ENCODE measurements at places on chromosomes 4 and X.

- no peak for DNase-seq
Measured at GRCh38 chr4:73664470-73664869, 44.2 kb upstream of the RASSF6 start.

DNA sequence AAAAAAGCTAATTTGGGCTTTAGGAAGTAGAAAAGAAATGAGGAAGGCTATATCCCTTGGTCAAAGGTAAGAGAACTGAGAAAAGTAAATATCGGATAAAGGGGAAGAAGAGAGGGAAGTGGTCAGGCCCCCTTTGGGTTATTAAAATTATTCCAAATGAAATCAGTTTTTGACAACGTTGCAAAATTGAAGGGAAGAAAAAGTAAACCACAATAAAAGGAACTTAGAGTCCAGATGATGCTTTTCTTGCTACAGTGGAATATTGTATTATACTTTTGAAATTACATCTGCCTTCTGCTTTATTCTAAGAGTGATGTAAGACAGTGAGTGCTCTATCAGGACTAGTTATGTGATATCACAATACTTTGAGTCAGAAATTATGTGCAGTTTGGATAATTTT, 59.4 kb upstream of the RBPJ start:
- no peak for DNase-seq

- DNase-seq, result no peak
Measured at GRCh38 chr4:26607776-26608175, 23.9 kb downstream of the TBC1D19 start.

DNA sequence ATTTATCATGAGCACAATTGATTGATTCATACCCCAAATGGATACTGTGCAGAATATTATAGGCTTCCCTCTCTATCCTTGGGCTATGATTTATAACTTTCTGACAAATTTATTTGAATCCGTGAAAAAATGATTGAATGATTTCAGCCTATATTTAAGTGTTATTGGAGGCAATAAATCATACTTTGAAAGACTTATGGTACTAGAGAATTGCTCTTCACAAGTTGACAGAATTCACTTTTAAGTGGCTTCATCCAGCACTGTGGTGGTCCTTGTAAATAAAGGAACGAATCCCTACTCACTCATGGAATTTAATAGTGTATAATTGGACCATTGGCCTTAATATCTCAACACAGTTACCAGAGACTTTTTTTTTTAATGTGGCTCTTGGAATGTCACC, 174.8 kb upstream of the TLL1 start:
- DNase-seq, result no peak

GRCh38 chrX:118928151-118928550, 46.3 kb upstream of the LONRF3 start:
- DNase-seq, result no peak

GRCh38 chr4:54779036-54779435, 121.3 kb downstream of the KIT start:
- no peak for DNase-seq

GRCh38 chr4:121096629-121097028, 24.3 kb upstream of the NDNF start:
- DNase-seq, result no peak

- no peak for DNase-seq
Measured at GRCh38 chrX:3428792-3429191, 82.3 kb upstream of the MXRA5 start.

GRCh38 chr4:55269995-55270394, 76.0 kb upstream of the SRD5A3 start:
- DNase-seq, result no peak

GRCh38 chr4:61143461-61143860, 56.7 kb upstream of the ADGRL3 start:
- DNase-seq, result no peak

DNA sequence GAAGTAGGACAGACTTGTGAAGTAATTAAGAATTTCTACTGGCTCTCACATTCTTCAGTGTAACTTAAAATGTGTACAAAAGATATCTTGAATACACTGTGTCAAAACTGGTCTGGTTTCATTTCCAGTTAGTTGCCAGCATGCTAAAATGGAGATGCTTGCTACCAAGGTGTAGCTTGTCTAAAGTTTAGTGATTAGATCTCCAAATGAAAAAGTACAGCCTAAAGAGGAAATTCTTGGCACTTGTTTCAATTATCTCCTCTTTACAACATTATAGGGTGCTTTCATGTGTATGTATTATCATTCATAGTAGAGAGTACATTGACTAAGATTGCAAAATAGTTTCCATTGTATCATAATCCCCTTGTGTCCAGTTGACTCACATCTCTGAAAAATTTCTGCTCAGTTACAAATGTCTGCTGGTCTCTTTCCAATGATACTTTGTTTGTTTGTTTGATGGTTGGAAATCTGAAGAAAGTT, 97.3 kb upstream of the SPRY1 start:
- no peak for DNase-seq

DNA sequence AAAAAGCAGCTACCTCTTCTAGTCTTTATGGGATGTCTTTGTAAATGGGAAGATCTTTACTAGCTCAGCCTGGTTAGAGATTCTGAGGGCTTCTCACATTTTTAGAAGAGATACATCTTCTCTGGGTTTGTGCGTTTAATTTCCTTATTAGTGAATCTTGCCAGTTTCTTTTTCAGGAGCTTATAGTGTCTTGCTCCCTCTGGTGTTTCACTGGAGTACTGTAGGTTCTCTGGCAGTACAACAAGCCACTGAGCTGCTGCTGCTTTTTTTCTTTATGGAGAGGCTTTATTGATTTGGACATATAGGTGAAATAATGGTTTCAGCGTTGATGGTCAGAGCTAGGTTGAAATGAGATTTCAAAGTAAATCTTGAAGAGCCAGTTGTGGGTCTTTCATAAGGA, 82.9 kb downstream of the LAS1L start:
- peak; percentile 14 for DNase-seq
